Psoas muscle (tissue), 8 donors: ENCODE measurements at places on chromosomes 1 and 21. TPM values are rescaled to one million over a fixed set of nuclear protein-coding genes. Genes with fewer than 3 reads are reported as not detected.

- DNase-seq: no peak
Observed at GRCh38 chr1:43327549-43328292, 9.9 kb upstream of the MPL start.

DNA sequence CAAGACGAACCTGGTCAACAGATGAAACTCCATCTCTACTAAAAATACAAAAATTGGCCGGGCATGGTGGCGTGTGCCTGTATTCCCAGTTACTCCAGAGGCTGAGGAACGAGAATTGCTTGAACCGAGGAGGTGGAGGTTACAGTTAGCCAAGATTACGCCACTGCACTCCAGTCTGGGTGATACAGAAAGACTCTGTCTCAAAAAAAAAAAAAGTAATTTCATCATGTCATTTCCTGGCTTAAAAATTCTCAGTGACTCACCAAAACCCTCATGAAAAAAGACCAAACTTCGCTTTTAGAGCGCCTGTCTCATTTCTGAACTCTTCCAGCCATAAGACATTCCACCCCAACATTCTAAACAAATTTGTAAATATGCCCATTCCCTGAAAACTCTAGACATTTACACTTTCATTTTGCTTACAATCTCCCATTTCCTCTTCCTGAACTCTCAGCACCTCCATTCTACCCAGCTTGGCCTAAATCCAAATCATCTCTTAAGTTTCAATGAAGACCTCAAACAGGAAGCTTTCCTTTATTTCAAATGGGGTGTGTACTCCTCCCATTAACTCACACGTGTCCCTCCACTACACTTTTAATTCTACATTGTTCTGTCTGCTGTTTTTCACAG lies 50.5 kb upstream of the PRRC2C start:
- no peak for DNase-seq

DNA sequence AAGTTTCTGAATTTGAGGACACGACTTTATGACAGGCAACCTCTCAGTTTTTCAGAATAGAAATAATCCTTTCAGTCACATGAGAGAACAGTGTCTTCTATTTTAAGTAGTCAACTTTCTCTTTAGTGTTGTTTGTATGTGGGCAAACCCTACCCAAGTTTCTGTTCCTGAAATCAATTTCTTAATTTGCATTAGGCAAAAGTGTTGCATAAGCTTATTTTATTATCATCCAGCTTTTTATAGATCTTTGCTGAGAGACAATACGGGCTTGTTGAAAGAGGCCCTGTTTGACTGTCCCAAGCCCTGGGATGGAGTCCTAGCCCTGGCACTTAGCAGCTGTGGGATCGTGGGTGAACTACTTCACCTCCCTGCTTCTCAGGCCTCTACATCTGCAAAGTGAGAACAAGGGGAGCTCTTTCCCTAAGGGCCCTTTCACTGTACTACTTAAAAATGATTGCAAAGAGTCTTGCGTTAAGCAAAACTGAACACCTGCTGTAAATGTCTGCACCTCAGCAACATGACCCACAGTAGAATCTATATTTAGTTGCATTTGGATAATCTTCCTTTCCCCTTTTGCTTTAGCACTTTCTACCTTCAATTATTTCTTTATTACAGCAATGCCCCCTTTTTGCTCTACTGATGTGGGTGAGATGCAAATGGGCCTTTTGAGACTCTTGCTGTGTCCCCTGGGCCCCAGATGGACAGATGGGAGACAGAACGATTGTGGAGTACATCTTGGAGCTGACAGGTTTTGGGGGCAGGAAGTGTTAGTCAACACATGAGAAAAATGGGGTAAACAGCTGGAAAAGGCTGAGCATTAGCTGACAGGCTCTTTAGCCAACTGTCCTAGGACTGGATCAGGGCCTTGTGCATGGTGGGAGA lies 41.0 kb upstream of the SCAF4 start:
- DNase-seq: no peak

The ARMH1 gene
- 0.26 TPM for polyA plus RNA-seq
